ENCODE measurements at places on chromosomes 7 and 10.

DNA sequence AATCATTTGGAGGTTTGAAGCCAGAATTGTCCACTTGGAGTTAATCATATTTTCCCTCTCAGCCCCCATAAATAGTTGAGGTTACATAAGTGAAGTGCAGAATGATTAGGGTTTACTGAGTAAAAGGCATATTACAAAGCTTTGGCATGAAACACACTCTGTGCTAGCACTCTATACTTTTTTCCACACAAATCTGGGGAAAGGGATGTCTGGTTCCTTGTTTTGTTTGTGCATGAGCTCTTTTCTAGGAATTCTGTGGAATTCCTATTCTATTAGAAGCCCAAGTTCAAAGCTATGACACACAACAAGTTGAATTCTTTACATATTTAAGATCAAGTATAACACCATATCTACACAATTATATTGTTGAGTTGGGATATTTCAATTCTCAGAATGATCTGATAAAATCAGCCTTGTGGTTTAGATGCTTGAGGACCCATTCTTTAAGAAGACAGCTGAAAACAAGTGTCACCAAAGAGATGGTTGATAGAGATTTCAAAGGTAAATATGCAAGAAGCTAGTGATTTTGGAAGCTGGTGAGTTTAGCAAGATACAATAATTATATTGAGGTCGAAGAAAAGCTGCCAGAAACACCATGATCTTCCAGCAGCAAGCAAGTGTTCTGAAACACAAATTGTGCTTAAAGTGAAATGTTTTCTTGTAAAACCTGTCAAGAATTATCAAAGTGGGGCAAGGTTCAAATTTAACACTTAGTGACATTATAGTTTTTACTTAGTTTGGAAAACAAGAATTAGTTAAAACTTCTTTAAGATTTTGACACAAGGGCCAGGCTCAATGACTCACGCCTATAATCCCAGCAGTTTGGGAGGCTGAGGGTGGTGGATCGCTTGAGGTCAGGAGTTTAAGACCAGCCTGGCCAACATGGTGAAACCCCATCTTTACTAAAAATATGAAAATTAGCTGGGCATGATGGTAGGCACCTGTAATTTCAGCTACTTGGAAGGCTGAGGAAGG is 122.6 kb downstream of the INHBA start:
- peak; percentile 99 for DNase-seq

DNA sequence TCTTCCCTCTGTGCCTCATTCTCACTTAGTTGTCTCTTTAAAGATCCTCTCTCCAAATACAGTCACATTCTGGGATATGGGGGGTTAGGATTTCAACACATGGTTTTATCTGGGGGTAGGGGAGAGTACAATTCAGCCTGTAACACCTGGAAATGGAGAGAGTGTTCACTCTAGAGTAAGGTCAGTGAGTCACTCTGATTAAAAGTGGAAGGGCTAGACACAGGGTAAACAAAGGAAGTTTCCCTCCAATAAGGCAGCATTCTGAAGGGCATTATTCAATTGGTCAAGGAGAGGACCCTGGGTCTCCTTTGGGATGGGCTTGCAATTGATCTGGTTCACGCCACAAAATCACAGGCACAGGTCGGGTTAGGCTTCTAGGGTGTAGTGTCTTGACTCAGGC is 232.8 kb upstream of the NPSR1 start:
- DNase-seq = no peak

DNA sequence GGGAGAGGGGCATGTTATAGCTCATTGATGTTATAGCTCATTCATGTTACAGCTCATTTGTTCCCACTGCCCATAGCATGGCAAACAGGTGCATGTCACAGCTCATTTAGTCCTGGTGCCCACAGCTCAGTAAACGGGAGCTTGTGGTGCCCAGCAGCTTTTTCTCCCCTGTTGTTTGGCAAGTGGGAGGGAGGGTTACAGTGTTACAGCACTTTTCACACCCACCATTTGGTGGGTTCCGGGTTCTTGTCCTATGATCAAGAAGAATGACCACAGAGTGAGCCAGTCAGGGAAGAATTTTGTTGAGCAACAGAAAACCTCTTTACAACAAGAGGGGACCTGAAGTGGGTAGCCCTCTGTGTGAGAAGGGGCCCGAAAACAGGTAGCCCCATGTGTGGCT is 162.8 kb upstream of the CSTF2T start:
- no peak for DNase-seq

DNA sequence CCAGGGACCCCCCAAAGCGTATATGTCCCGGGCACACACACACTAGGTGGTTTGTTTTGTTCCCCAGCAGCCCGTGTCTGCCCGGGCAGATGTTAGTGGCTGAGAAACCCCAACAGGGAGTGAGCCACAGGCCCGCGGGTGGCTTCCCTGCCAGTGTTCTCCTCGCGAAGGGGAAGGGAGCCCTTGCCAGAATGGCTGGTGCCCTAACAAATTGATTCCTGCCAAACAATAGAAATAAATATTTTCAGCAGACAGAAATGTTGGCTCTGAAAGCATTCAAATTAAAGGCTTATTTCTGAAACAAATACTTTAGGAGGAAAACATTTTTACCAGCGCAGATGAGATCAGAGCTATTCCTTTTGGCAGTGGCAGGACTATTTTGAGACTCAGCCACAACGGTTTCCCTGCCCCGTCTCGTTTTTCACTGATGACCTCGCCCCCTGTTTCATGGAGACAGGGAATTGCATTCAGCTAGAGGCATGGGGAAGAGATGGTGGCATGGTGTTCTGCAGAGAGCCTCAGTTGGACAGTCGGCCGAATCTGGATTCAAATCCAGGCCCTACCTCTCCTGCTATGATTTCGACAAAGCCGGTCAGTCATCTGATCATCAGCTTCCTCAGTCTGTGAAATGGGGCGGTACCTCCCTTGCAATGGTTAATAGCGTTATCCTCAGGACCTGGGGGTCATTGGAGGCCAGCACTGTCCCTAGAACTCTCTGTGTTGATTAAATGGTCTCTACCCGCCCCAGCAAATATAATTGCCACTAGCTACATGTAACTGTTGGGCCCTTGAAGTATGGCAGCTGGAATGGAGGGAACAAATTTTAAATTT is 84.5 kb downstream of the CUX1 start:
- DNase-seq = peak; percentile 39

- no peak for DNase-seq
Measured at GRCh38 chr10:62057359-62057758, 155.9 kb downstream of the ARID5B start.

Measured in GM04503 (cell line).